ENCODE measurements at places on chromosomes 5 and 9.

DNA sequence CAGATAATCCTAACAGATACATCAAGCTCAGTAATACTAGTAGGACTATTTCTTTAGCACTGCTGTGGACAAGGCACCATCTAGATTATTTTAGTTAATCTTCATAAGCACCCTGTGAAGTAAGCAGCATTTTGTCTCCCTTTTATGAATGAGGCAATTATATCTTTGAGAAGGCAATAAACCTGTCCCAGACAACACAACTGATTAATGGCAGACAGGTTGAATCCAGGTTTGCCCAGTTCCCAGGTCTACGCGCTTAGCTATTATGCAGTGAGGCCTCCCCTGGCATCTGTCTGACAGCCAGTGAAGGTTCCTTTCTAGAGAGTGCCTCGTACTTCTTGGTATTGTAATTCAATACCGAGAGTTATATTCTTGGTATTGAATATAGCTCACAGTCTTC lies 9.7 kb upstream of the LVRN start:
- no peak for DNase-seq

GRCh38 chr5:113806904-113807303 lies 293.4 kb downstream of the YTHDC2 start:
- no peak for DNase-seq

GRCh38 chr5:126028336-126028735 lies 394.9 kb upstream of the GRAMD2B start:
- no peak for DNase-seq

DNA sequence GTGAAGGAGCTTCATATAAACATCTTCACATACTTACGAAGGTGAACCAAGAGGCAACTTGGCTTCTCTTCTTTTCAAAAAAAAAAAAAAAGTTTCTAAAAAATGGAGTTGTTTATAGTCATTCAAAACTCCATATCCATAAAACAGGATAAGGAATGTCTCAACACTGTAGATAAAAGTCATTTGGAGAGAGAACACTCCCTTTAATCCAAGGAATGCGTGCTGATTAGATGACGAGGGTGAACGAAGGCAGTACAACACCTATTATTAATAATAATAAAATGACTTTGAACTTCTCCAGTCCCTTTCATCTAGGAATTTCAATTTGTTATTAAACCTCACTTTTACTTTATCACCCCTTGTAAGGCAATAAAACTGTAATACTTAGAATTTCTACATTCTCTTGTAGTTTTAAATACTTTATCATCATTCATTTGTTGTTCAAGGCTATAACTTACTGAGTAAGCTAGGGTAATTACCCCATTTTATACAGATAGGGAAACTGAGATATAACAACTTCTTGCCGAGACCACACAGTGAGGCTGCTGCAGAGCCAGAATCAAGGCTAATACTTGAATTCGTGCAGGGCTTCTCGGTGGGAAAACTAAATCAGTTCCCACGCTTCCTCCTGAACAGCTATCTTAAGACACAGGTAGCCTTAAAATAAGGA lies 377.1 kb downstream of the EFNA5 start:
- no peak for DNase-seq

DNA sequence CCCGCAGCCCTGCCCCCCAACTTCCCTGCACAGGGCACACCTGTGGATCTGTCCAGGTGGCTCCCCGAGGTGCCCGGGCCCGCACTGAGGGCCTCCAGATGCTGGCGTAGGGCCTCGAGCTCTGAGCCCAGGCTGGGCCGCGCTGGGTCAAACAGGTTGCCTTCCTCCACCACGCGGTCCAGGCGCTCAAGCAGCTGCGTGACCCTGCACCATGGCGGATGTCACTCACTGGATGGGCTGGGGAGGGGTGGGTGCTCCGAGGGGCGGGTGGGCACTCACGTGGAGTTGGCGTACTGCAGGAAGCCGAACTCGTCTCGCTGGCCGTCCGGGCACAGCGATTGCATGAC lies 5.4 kb downstream of the ABCA2 start:
- DNase-seq: no peak

GRCh38 chr5:57911438-57911837 lies 428.8 kb upstream of the ACTBL2 start:
- DNase-seq: no peak

GRCh38 chr5:136802383-136802782 lies 437.0 kb upstream of the TRPC7 start:
- DNase-seq: no peak
